ENCODE measurements at places on chromosomes 1 and 21.

DNA sequence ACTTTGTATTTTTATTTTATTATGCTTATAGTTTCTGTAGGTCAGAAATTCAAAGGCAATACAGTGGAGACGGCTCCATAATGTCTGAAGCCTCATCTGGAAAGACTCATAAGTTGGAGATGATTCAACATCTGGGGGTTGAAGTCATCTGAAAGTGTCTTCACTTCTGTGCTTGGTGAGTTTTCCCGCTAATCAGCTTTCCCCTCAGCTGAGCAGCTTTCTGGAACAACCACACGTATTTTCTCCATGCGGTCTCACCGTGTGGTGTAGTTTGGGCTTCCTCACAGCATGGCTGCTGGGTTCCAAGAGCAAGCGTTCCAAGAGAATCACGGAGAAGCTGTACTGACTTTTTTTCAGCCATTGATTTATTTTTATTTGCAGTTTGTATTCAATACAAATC is 7.6 kb upstream of the DDI2 start:
- no peak for DNase-seq

DNA sequence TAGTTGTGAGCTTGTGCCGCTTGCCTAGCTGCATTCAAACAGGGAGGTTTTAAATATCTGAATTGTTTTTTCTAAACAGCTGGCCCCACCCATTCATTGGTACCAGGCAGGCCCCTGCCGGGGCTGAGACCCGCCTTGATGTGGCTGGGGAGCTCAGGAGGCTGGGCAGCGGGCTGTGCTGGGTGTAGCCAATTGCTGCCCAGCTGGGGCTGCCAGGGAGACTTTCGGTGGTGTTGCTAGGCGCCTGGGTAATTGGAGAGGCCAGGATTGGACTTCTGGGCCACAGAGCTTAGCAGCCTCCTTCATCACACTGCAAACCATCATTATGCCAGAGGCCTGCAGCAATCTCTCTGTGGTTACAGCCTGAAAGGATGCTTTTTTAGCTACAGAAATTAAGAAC is 12.2 kb downstream of the RHBDL2 start:
- DNase-seq = no peak

GRCh38 chr21:42818328-42818749 is 61.0 kb downstream of the WDR4 start:
- no peak for DNase-seq

DNA sequence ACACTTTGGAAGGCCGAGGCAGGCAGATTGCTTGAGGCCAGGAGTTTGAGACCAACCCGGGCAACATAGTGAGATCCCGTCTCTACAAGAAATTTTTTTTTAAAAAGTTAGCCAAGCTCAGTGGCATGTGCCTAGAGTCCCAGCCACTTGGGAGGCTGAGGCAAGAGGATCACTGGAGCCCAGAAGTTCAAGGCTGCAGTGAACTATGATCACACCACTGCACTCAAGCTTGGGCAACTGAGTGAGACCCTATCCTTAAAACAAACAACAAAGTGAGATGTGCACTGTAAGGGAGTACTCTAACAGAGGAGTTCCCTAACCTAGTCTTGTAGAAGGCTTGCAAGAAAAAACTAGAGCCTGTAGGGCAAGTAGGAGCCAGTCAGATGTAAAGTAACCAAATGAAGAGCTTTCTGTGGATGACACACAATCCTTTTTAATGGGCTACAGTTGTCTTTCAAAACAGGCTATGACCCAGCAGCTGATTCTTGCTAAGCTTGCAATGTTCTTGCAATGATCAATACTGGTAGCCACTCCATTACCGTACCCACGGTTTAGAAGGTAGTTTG is 38.0 kb upstream of the SRP9 start:
- no peak for DNase-seq

DNA sequence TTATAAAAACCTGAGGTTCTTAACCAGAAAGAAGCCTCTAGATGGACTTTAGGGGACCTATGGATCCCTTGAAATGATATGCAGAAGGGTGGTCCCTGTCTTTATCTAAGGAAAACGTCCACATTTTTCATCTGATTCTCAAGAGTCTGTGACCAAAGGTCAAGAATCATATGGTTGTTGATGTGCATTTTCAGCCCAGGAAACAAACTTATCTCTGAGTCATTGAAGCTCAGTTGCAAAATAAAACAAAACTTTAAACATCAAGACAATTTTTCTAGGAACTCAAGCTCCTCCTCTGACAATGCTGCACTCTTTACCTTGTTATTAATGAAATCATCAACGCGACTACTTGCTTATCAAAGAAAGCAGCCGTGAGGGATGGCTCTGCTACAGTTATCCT is 83.3 kb downstream of the TIAM1 start:
- no peak for DNase-seq

DNA sequence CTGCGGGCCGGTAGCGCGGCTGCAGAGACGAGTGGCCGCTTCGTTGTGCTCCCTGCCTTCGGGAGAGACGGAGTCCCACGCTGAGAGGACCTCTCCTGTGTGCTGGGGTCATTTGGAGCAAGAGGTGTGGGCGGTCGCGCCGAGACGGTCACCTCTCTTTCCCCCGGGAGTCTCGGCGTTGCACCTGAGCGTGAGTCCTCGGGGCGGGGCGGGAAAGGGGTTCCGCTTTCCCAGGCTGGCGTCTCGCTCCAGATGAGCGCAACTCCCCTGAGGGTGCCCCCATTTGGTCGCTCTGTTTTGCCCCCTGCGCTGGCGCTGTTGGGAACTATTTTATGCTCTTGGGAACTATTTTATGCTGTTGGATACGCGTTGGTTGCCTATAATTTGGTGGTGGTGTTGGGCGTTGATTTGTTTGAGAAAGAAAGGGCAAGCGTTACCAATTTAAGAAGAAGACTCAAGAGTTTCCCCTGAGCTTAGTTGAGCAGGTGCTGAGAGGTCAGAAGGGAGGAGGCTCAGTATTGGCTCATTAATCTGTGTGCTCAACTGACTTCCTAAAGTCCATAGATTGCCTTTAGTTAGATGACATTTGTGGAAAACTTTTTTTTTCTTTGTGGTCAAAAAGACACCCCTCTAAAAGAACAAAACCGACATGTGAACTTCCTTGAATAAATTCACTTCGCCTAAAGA is 683 bp downstream of the LRRC8B start:
- DNase-seq = no peak

DNA sequence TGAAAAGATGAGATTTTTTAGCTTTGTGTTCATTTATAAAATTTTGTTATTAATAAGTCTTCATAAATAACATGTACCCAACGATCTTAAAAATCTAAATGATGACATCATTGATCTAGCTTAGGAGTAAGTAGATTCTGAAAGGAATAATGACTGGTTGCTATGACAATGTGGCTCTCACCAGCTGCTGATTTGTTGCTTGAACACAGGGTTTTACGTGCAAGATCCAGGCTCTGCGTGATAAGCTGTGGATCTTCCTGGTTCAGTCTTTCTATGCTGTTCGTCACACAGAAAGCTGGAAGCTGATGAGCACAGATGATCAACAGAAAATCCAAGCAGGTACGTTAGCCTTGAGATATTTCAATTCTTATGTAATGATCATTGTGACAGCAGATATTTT is 49.1 kb upstream of the C1orf146 start:
- no peak for DNase-seq

GRCh38 chr21:45280178-45280821 is 7.4 kb downstream of the POFUT2 start:
- no peak for DNase-seq

GRCh38 chr1:39816415-39817090 is 27.9 kb upstream of the BMP8B start:
- peak; percentile 45 for DNase-seq

DNA sequence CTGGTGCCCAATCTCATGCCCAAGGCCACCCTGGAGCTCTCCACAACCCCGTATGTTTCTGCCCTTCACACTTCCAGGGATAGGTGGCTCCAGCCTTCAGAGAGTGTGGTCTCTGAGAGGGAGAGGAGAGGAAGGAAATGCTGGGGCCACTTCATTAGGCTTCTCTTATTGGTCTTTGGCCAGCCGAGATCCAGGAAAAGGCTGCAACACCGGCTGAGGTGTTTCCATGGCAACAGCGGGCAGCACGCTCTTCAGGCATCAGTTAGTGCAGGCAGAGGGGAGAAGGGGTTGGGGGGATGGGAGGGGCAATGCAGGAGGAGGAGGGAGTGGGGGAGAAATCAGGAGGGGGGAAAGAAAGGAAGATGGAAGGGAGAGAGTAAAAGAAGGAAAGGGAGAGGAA is 275.1 kb upstream of the GJB5 start:
- no peak for DNase-seq

DNA sequence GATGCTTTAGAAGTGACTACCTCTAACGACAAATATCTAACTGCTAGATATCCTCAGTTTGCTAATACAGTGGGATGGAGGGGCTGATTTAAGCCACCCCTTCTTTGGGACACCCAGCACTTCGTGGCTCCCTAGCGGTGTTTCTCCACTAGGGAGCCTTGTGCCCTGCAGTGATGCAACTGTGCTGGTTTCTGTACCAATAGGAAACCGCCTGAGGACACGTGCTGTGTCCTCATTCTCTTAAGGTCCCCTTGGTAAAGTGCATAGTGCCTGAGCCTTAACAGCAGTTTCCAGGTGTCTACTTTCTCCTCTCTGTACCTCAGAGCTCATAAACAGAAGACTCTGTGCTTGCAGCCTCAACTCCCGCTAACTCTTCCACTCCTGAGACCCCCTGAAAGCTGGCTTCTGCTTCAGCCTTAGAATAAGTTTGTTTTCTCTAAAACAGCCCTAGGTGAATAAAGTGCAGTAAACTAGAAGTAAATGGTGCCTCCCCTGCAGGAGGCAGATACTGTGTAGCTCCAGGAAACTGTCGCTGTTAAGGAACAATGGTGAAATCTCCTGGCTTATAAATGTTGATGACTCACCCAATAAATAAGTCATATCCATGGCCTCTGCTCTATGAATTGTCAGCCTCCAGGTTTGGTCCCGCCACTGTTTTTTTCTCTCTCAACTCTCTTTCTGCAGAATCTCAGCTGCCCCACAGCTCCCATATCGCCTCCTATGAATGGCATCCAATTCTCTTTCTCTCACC is 130.4 kb downstream of the AK5 start:
- DNase-seq = no peak

DNA sequence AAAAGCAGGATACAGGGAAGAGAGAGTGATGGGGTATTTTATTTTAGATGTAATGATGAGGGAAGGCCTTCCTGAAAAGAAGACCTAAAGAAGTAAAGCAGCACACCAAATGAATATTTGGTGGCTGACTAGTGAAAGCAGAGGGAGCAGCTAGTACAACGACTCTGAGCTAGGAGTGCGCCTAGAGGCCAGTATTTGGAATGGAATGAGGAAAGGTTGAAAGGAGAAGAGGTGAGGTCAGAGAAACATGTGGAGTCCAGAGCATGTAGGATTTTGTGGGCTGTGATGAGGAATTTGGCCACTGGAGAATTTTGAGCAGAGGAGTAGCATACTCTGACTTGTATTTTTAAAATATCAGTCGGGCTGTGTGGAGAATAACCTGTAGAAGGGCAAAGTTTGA is 11.8 kb upstream of the RPL5 start:
- DNase-seq = no peak

DNA sequence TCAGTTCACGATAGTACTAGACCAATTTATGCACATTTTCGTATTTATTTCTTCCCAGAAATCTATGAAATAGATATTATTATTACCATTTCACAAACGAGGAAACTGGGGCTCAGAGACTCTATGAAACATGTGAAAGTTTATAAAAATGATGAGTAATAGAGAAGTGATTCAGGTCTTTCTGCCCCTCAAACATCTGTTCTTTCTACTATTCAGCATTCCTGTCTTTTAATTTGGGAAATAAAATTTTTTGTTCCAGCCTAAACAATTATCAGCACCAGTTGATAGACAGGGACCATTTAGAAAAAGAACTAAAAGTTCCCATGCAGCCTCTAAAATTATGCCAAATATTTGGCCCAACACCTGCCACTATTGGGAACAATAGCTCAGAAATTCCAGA is 585.1 kb downstream of the PTPRC start:
- DNase-seq = no peak

GRCh38 chr1:50135716-50136115 is 27.0 kb downstream of the ELAVL4 start:
- no peak for DNase-seq

DNA sequence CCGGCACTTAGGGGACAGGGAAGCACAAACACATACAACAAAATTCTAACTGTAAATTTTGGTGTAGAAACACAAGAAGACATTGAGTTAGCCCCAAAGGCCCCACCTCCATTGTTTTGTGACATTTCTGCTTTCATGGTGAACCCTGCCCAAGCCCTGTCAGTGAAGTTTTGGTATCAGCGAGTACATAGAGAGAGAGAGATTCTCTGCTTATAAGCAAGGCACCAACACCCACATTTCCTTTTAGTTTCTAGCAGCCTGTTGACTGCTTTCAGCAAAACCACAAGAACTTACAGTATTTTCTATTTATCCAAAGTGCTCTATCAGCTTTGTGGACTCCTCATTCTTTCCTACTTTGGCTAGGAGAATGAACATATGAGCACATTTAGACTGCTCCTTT is 24.0 kb downstream of the ZNF124 start:
- DNase-seq = no peak

GRCh38 chr1:117576236-117576635 is 29.6 kb upstream of the TENT5C start:
- no peak for DNase-seq

- DNase-seq = no peak
These were observed 37.6 kb upstream of the DPT start for GRCh38 chr1:168766568-168766967.

DNA sequence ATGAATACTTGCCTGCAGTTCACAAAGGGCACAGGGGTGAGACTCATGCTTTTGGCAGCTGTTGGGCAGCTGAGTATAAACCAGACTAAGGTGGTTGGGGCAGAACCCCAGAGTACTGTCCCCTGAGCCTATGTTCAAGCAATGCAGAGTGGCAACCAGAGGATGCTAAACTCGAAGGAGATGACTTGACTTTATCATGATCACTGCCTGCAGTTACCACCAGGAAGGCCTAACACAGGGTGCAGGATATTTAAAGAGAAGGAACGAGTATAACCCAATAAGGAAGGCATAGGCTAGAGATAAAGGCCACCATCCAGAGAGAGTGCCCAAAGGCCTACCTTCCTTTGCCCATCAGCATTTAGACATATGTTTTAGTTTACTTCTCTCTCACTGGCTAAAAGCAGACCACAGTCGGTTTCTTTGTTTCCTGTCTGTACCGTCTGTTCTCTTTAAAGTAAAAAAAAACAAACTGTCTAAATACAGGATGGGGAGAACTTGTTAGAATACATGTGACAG is 83.3 kb downstream of the MPZL1 start:
- DNase-seq = no peak

DNA sequence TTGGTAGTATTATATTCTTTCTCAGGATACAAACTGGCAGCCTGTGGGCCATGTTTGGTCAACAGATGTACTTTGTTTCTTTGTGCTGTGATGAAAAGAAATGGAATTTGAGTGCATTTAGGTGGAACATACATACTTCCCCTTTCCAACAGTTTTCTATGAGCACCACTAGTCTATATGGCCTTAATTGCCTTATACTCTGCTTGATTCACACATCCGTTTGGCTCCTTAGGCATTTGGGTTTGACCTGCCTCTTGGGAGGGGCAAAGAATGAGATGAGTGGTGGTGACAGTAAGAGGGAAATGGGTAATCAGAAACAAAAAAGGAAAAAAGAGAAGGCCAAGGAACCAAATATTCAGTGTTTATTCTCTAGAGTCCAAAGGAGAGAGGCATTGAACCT is 17.0 kb downstream of the CFAP126 start:
- DNase-seq = no peak
